Kidney tubule cell (primary cell): ENCODE measurements at places on chromosomes 1 and 21.

GRCh38 chr1:154459080-154459479 lies 42.9 kb upstream of the TDRD10 start:
- no peak for DNase-seq

DNA sequence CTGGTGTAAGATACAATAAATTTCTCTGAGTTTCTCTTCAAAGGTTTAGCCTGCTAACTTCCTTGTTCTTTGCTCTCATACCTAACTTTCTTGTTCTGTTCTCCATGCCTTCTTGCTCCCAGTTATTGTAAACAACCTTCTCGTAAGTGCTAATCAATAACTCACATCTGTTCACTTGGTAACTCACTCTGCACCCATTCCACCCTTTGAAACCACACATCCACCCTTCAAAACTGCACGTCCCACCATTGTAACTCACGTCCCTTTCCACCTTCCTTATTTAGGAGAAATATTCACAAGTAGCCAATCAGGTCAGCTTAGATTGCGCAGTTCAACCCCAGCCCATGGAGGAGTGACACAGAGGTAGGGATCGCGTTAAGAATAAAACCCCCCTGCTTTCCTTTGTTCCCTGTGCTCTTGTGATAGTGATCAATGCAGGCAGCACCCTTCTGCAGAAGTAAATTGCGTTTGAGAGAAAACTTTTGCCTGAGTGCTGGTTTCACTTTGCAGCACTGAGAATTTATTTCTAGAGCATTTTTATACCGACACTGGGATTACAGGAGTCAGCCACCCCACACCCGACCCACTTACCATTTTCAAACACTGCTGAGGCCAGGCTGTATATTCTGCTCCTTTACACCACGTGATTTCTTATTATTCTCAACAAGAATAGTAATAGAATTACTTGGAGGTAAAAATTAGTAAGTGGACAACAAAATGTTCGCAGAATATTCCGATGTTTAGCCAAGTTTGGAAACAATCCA lies 789.2 kb upstream of the RGS18 start:
- peak; percentile 11 for DNase-seq

DNA sequence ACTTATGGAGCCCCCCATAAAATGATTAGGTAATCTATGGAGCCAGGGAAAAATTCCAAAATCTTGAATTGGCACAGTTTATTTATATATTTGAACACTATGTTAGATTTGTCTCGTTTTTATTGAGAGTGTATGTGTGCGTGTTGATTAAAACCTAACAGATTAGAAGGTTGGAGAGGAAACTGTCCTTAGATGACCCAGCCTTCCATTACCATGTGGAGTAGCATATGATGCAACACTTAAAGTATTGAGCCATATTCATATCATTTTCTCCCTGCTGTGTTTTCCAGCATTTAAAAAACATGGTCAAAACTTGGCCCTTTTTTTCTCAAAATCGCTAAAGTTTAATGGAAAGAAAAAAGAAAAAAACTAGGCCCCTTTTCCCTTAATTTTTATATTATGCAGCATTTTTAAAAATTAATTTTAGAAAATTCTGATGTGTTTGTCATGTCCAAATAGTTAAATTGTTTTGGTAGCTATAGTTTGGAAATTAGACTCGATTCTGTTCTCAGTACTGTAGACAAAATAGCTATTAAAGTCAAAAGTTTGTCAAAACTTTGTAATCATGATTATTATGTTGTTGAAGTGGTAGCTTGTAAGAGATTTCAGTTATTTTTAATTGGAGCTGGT lies 2.3 kb downstream of the LRRC8D start:
- peak; percentile 38 for DNase-seq

DNA sequence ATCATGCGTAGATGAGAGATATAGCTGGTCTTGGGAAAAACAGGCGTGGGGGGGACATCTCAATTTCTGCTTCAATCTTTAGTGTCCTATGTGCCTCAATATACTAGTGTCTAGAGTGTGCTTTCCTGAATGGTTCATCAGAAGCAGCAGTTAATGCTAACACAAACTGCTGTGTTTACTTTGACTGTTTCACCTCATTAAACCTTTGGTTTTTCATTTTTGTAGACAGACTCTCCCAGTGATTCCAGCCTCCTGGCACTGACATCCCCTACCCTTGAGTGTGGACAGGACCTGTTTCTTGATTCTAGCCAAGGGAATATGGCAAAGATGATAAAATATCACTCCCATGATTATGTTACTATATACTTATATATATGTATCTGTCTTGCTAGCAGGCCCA lies 37.6 kb downstream of the ZYG11A start:
- DNase-seq = no peak

GRCh38 chr1:79472067-79472656 lies 465.6 kb upstream of the ADGRL4 start:
- DNase-seq = no peak

- peak; percentile 23 for DNase-seq
These were observed 52.4 kb downstream of the SLC45A1 start for GRCh38 chr1:8370046-8370881.

GRCh38 chr1:7561936-7562728 lies 209.0 kb upstream of the VAMP3 start:
- DNase-seq = no peak

DNA sequence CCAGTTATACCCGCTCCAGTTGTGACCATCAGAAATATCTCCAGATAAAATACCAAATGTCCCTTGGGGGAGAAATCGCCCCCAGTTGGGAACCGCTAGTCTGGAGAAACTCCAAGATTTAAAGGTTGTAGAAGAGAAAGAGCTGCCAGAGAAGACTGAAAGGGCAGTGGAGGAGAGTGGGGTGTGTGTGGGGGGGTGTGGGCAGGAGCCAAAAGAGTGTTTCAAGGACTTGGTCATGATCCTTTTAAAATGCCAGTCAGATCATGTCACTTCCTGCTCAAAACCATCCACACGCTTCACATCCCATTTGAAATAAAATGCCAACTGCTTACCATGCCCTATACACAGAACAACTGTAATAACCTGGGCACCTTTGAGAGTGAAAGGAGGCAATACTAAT lies 3.4 kb upstream of the HEYL start:
- DNase-seq = peak; percentile 74

DNA sequence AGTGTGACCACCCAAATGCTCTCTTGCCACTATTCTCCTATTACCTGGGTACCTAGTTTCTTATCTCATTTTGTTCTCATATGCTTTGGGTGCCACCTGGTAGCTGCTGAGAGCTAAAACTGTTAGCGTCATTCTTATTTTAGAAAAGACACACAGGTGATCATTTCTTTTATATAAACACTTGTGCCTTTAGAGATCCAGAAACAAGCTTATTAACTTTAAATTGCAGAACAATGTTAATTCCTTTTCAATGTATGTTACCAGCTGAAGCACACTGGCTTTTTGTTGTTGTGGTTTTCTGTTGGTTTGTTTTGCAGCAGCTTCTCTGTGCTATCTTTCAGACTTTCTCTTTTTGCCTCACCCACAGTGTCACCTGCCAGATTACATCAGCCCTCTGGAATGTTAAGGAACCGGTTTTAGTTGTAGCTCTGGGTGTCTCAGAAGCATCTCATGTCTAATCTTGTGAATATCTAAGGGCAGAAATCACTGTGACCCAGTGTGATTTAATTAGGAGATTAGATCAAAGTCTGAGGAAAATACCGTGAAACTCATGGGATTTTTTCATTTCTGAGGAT lies 43.4 kb upstream of the SLC19A2 start:
- peak; percentile 91 for DNase-seq
